CD8-positive, alpha-beta memory T cell (primary cell): ENCODE measurements at places on chromosomes 3 and 15.

GRCh38 chr3:123343296-123344174 is 105.4 kb downstream of the ADCY5 start:
- no peak for DNase-seq

GRCh38 chr3:153752405-153753027 is 368.7 kb upstream of the ARHGEF26 start:
- no peak for DNase-seq

DNA sequence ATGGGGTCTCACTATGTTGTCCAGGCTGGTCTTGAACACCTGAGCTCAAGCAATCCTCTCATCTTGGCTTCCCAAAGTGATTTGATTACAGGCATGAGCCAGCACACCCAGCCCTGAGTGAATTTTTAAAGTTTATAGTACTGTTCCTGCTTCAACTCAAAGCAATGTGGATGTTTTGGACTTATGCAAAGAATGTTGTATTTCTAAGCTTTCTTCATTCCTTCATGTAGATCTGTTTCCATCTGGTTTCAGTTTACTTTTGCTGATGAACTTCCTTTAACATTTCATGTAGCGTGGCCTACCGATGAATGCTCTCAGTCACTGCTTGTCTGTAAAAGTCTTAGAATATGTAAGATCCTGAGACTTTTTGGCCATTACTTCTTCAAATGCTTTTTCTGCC is 23.2 kb downstream of the NRG4 start:
- no peak for DNase-seq

GRCh38 chr3:148204131-148204530 is 493.6 kb upstream of the AGTR1 start:
- DNase-seq, result no peak

- no peak for DNase-seq
Measured at GRCh38 chr3:153442799-153443487, 280.9 kb downstream of the RAP2B start.

DNA sequence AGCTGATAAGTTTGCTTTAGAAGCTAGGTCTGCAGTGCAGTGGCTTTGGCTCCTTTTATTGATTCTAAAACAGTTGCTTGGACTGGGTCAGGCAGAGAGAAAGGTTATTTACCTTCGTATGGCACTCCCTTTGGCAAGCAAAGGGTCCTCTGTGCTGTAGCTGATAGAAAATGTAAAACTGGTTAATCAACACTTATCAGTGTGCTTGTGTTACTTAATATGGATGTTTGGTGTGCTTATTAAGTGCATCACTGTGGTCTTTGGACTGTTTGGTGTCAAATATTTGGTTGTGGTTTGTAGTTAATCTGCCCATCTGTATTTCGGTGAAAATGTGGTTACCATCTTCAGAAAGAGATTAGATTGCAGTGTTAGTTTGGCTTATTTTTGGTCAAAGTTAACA is 16.0 kb downstream of the UBE2E2 start:
- no peak for DNase-seq

GRCh38 chr3:125054449-125055329 is 1.1 kb downstream of the HEG1 start:
- DNase-seq, result no peak

GRCh38 chr15:71683411-71684274 is 126.7 kb upstream of the NR2E3 start:
- no peak for DNase-seq

DNA sequence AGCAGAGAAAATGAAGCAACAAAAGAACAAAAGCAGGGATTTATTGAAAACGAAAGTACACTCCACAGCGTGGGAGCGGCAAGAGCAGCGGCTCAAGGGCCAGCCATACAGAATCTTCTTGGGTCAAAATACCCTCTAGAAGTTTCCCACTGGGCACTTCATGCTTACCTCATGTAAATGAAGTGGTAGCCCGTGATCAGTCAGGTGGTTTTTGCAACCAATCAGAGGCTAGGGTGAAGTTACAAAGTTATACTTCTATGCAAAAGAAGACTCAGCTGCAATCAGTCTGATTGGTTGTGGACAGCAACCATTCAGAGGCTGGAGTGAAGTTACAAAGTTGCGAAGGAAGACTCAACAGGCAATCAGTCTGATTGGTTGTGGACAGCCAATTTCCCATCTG is 37.8 kb upstream of the TRH start:
- peak; percentile 40 for DNase-seq

DNA sequence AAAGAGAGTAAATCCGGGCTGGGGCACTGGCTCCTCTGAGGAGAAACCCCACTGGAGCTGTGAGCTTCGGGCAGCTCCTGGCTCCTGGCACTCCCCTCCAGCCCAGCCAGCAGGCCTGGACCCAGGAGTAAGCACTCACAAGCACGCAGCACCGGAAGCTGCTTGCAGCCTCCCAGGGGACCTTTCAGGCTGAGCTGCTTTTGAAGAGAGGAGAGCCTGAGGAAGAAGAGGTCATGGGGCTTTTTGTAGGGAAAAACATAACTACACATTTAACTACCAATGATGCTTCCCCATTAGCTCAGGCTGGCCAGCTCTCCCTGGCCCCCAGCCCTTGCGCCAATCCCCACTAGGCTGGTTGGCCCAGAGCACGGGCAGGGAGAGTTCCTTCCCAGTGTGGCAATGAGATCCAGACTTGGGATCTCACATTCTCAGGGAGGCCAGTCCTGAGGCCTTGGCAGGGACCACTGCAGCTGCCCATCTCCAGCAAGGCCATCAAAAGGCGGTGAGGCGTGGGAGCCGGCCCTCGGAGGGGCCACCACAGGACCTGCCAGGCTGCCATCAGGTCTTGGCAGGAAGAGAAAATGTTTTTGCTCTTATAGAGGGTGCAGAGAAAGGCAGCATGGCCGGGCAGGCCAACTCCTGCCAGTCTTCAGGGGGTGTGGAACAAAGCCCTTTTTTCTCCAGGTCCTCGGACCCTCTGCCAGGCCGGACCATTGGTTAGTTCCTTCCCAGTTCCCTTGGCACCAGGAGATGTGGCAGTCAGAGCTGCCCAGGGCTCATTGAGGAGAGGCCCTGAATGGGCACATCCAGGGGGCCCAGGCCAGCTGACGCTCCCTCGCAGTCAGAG is 41.5 kb upstream of the MFGE8 start:
- DNase-seq, result no peak

DNA sequence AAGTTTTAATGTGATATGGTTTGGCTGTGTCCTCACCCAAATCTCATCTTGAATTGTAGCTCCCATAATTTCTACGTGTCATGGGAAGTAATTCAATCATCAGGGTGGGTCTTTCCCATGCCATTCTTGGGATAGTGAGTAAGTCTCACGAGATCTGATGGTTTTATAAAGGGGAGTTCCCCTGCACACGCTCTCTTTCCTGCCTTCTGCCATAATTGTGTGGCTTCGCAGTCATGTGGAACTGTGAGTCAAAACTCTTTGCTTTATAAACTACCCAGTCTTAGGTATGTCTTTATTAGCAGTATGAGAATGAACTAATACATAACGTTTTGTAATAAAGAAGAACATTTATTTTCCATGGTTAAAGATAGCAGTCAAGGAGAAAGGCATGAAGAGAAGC is 39.2 kb upstream of the GOLIM4 start:
- DNase-seq, result no peak

GRCh38 chr15:59022188-59022587 is 34.7 kb downstream of the RNF111 start:
- no peak for DNase-seq

DNA sequence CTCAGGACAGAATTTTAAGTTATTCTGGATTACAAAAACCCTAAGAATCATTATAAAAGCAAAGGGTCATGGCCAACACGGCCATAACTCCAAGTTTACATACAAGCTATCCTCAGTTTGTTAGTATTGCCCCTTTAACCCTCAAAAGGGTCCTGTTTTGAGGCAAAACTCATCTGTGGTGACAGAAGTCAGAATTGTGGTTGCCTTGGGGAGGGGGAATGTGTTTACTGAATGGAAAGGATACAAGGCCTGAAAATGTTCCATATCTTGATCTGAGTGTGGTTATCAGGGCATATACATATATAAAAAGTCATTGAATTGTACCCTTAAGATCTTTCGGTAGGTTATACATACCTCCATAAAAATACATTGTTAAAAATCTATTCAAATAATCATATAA is 2.1 kb downstream of the SFMBT1 start:
- DNase-seq, result no peak

DNA sequence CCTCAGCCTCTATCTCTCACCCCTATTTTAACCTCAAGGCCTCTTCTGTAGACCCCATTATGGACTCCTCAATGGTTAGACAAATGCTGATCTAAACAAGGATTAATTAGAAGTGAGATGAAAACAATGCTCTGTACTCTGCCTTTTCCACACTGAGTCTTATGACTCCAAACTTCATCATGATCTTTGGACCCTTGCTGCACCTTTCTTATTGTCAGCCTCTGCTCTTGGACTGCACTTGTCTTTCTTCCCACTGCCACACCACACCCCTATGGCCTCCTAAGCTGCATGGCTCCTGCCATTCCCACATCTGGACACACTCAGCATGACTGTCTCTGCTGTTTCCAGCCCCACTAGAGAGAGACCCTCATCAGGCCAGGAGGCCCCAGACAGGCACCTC is 348.2 kb downstream of the RORA start:
- no peak for DNase-seq
